Esophagus mucosa (tissue), 1 donor: ENCODE measurements at places on chromosomes 2 and 18. TPM values are rescaled to one million over a fixed set of nuclear protein-coding genes. Genes with fewer than 3 reads are reported as not detected.

The PSME4 gene
- total RNA-seq, result 43.3 TPM

GRCh38 chr18:29164020-29164706, 987.2 kb upstream of the CDH2 start:
- no peak for ATAC-seq

The DYNAP gene
- total RNA-seq, result 26.2 TPM

The ALMS1 gene
- total RNA-seq, result 6.7 TPM

DNA sequence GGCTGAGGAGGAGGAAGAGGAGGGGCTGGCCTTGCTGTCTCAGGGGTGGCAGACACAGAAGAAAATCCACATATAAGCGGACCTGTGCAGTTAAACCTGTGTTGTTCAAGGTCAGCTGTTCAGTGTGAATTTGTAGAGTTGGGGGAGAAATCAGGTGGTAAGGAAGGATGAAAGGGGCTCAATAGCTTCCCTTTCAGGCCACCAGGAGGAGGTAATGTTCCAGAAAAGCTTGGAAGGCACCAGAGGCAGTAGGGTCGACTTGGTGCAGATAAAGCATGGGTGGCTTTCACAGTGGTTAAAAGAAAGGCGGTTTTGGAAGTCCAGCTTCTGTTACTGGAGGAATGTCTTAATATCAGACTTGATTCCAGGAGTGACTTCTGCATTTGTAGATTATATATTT, 167.4 kb downstream of the THSD7B start:
- ATAC-seq, result no peak

DNA sequence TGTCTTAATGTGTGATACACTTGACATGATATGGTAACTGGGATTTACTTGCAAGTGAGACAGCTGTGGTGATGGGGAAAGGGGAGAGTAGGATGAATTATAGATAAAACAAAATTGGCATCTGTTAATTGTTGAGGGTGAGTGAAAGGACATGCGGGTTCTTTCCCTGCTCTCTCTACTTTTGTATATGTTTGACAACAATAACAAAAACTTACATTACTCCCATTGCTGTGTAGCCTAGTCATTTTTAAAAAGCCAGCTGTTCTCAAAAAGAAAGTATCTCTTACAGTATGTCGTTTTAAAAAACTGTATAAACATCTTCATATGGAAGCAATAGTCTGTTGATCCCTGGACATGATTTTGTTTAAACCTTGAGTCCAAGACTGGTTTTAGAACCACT, 117.6 kb downstream of the MYO1B start:
- ATAC-seq, result no peak

GRCh38 chr2:6443061-6443823, 422.5 kb downstream of the CMPK2 start:
- ATAC-seq, result no peak
